ENCODE measurements at places on chromosomes 16 and 17.

- DNase-seq: no peak
These were observed 75.7 kb upstream of the TNRC6A start for GRCh38 chr16:24653725-24654124.

DNA sequence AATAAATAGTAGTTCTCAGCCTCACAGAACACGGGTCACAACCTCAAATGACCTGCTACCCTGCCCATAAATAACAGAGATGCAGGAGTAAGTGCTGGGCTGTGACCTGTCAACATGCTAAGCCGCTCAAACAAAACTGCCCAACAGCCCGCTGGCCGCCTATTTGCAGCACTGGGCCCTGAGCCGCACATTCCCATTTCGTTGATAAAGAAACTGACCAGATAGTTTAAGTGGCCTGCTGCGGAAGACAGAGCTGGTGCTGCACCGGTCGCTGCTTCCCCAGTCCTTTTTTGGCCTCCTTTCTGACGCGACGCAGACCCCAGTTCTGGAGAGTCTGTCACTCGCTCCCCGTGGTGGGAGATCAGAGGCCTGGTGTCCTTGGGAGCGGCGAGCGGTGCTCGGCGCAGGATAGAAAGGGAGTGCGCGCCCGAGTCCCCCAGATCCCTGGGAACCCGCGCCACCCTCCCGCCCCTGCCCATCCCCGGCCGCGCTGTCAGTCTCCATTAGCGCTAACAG is 349 bp upstream of the SLC6A2 start:
- no peak for DNase-seq

DNA sequence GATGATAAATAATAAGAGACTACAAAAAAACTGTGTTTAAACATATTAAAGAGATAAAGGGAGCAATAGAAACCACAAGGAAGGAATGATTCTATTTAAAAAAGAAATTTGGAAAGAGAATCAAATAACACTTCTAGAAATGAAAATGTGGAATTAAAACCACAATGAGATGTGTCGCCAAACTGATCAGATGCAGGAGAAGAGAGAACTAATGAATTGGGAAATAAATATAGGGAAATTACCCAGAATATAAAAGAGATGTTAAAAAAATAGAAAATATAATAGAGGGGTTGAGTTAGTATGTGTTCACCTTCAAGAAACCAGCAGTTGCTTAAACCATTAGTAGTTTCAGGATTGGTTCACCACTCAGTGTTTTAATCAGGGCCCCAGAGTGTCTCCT is 48.7 kb upstream of the ADORA2B start:
- DNase-seq: no peak

DNA sequence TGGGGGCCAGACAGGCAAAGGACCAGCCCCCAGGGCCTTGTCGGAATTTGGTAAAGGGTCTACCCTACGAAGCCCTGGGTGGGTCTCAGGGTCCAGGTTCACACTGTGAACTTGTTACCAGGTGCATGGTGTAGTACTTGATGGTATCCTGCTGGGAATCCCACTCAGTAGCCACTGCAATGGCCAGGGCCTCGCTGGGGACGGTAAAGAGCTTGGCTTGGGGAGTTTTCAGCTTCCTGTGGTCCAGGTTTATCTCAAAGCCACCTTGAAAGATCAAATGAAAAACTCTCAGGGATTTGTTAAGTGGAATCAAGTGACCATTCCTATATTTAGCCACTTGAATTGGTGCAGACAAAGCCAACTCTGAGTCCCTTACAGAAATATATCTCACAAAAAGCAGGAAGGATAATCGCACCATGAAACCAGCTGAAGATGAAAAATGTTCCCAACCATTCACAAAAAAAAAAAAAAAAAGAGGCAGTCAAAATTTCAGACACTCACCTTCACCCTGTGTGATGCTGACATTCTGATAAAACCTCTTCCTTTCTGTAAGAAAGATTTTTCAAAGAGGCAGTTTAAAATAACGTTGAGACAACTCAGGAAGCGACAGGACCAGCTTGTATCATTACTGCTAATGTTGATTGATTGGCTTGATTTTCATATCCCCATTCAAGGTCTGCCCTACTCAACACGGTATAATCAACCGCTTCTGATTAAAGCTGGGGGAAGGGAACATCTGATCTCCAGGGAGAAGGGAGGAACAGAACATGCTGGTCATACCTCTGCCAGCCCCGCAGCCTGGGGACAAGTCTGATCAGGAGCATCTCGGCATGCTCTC is 10.6 kb downstream of the ATPAF2 start:
- no peak for DNase-seq

Data from stimulated activated CD4-positive, alpha-beta T cell treated with anti-CD3 and anti-CD28 coated beads, Interleukin-1b, Interleukin-23, amount 100 ng/mL, for 24 hours (primary cell).